ENCODE measurements at places on chromosomes 11 and 22. TPM values are rescaled to one million over a fixed set of nuclear protein-coding genes. Genes with fewer than 3 reads are reported as not detected.

DNA sequence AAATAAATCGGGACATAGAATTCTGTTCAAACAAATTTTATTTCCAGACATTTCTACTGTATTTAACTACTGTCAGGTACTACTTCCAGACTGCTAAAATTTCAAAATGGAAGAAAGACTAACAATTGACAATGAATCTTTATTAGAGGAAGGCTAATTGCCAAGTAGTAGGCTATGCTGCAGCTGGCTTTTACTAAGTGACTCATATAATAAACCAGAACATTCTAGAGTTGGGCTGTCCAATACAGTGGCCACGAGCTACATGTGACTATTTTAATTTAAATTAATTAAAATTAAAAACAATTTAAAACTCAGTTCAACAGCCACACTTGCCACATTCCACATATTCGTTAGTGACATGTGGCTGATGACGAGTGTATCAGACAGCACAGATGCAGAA is 27.6 kb downstream of the CHKA start:
- no peak for DNase-seq

DNA sequence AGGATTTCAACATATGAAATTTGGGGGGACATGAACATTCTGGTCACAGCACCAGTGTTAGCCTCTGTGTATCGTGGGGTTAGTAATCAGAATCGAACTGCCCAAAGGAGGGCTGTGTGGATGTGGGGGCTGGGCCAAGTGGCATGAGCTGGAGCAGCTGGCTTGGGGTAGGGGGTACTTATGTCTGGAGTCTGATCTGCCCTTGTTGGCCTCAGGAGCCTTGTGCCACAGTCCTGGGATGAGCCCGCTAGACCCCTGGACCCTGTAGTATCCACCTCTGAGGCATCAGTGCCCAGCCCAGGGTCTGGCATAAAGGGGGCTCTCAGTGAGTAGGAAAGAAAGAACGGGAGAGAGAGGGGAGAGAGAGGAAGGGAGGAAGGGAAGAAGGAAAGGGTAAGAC is 67.3 kb downstream of the LRRC32 start:
- no peak for DNase-seq

IFTAP gene
- total RNA-seq, result 7.1 TPM

LARGE2 gene
- not detected for total RNA-seq

GRCh38 chr11:11572386-11572785 is 49.4 kb downstream of the GALNT18 start:
- no peak for DNase-seq

DNA sequence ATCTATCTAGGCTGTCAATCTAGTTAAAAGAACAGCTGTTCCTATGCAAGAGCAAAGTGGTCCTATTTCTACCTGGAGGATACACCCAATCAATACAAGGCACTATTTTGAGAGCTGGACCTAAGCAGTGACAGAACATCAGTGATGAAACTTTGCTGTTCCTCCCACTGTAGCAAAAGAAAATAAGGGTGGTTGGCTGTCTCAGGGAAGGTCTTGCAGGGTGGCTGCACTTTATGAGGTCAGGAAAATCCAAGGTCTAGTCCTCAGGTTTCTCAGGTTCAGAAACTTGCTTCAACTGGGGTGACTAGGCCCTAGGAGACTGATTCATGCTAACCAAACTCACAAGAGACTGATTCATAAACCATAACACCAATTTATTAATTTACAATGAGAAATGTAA is 11.6 kb downstream of the CPSF7 start:
- no peak for DNase-seq

DNA sequence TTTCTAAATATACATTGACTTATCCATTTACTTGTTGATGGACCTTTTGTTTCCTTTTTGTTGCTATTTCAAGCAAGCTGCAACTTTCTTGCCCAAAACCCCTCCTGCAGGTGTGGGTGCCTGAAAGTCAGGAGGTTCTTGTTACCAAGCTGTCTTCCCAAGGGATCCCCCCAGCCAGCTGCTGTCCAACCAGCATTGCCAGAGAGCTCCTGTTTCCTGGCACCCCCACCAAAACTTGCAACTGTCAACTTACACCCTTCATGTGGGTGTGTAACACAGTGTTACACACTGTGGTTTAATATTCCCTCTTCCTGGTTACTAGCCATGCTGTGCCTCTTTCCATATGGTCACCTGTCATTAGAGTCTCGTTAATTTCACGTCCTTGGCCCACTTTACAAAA is 1.6 kb upstream of the KRTAP5-1 start:
- DNase-seq, result no peak

GRCh38 chr11:85663080-85663752 is 1.7 kb downstream of the CREBZF start:
- DNase-seq, result no peak

DNA sequence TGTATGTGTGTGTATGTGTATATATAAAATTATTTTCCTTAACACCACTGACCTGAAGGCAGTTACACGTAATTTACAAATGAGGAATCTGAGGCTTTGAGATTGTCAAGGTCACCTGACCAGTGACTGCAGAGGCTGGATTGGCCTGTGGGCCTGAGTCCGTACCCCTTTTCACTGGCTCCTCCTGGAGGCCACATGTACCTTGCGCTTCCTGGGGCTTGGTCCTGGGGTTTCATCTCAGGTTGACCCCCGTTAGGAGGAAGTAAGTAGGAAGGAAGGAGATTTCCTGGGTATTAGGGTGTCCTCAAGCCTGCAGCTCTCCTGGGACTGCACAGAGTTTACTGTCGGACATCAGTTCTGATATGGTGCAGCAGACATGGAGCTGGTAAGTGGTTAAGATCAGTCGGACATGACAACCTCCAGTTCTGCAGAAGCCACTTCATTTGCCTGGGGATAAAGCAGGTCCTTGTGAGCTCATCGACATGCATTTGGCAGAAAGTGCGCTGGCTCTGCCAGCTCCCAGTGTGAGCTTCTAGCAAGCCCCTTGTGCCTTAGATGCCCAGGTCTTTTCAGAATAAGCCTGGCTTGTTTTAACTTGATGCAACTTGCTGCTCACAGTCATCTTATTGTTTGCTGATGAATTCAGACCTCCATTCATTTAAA is 36.6 kb downstream of the ST3GAL4 start:
- no peak for DNase-seq

MRGPRE gene
- total RNA-seq, result not detected

KRTAP5-4 gene
- not detected for total RNA-seq

CATSPER1 gene
- not detected for total RNA-seq

DNA sequence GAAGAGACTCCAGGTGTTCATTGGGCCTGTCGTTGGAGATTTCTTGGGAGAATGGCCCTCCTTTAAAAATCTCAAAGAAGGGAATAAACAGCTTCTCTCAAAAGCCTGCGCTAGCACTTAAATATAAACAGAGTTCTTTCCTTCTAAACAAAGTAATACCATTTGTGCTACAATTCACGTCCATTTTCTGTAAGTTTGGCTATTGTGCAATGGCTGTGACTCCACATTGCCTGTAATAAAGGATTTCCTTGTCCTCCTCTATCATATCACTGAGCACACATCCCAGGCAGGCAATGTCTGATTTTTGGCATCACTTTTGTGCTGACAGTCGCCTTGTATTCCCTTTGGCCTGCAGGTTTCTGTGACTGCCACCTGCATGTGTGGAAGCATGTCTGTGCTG is 4.9 kb upstream of the ADAMTS8 start:
- DNase-seq, result no peak

GRCh38 chr11:68843703-68844312 is 2.1 kb upstream of the CPT1A start:
- DNase-seq, result no peak

GRCh38 chr11:72799441-72799840 is 5.6 kb upstream of the STARD10 start:
- no peak for DNase-seq

SLC43A3 gene
- total RNA-seq, result 211 TPM

DNA sequence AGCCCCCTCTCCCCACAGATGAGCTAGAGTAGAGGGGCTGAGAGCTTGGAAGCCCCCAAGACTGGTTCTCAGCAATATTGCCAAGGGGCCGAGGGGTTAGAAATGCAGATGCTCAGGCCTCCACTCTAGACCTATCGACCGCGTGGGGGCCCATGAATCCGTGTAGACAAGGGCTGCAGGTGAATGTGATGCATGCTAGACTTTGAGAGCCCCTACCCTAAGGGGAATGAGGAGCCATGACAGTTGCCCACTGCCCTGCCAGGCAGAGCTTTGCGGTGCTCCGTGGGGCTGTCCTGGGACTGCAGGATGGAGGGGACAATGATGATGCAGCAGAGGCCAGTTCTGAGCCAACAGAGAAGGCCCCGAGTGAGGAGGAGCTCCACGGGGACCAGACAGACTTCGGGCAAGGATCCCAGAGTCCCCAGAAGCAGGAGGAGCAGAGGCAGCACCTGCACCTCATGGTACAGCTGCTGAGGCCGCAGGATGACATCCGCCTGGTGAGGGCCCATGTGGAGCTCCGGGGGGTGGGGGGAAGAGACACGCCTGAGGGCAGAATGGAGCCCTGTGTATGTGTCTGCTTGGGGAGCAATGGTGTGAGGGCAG is 1.3 kb downstream of the SSH3 start:
- DNase-seq, result no peak

DNA sequence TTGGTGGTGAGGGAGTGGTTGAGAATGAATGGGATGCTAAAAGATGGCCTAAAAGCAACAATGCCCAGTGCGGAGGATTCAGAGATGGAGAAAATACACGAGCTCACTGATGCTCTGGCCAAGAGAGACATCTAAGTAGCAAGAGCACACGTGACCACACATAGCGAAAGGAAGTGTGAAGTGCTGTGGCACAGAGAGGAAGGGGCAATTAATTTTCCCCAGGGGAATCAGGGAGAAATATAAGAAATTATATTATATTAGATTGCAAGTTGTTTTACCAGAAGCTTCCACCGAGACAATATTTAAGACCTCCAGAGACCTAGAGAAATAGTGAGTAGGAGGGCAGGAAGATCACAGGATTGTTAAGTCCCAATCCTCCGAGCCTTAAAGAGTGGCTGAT is 80.6 kb downstream of the RCN1 start:
- DNase-seq, result no peak

DNA sequence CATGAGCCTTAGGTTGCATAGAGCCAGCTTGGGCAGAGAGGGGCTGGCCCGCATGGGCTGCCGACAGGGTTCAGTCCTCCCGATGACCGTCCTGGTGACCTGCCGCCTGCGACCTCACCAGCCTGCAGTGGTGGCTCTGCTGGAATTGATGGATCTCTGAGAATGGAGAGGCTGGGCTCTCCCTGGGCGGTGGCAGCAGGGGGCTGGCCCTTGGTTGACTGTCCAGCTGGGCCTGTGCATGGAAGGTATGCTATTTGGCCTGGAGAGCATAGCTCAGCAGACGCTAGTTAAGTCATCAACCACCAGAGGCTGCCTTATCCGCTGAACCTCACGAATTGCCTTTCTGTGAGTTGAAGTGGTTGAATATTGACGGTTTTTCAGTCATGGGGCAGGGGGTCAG is 19.7 kb downstream of the GRAMD4 start:
- DNase-seq, result no peak

GRCh38 chr11:11382858-11383532 is 29.9 kb upstream of the CSNK2A3 start:
- no peak for DNase-seq
